ENCODE measurements at places on chromosomes 2 and 18.
A peak's percentile ranks its signal among the peaks of the same experiment; 100 is the strongest.

- DNase-seq = peak; percentile 17
These were observed at the start of gene BOK for GRCh38 chr2:241558532-241559322. TSS of gene BOK (plus strand) at chr2:241558745. CDS start at chr2:241559484, 739 bp downstream.

DNA sequence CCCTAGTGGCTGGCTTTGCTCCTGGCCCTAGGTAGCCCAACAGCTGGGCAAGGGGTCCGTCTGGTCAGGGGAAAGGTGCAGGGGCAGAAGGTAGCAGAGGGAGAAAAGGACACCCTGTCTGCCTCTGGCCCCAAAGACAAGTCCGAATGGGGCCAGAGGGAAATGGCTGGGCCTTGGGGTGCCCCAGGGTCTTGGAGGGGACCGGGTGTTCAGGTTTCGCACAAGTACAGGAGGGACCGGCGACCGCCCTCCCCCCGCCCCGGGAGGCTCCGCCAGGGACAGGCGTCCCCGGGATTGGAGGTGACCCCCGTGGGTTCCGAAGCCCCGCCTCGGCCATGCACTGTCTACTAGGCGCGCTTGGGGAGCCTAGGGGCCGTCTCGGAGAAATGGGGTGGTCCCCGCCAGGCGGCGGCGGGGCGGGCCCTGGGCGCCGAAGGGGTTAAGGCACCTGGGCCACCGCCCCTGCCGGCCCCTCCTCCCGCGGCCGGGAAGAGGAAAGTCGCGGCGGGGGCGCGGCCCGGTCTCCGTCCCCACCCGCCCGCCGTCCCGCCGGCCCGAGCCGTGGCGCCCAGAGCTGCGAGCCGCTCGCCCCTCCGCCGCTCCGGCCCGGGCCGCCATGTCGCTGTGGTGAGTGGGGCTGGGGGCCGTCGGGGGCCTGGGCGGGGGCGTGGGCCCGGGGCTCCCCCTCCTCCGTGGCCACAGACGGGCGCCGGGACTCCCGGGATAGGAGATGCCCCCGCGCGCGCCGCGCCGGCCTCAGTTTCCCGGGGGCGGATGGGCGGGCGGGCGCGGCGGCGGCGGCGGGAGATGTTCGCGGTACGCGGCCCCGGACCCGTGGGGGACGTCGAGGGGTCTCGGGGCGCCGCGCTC lies at the start of gene B3GNT7:
Gene B3GNT7 (plus strand): TSS at position 523 of the 870 bp plus-strand sequence. CDS start 94 bp downstream, at position 617.
- no peak for DNase-seq

- DNase-seq = no peak
These were observed 472.1 kb downstream of the CDH2 start for GRCh38 chr18:27704736-27705361.

GRCh38 chr2:99285526-99285925 lies 15.5 kb downstream of the LYG1 start:
- no peak for DNase-seq

DNA sequence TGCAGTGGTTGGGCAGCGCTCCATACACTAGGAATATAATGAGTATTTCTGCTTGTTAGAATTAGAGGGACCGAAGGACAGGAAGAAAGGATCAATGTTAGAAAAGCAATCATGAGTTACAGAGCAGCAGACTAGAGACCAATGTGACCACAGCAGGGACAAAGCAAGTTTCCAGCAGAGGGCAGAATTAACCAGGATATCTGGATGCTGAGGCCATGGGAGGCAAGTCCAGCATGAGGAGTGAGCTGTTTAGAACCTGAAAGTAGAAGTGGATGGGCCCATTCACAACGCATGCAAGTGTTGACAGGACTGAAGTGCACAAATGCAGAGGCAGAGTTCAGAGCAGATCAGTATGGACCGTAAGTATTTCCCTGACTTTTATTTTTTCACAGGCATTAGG lies 910.4 kb upstream of the GYPC start:
- DNase-seq = no peak

DNA sequence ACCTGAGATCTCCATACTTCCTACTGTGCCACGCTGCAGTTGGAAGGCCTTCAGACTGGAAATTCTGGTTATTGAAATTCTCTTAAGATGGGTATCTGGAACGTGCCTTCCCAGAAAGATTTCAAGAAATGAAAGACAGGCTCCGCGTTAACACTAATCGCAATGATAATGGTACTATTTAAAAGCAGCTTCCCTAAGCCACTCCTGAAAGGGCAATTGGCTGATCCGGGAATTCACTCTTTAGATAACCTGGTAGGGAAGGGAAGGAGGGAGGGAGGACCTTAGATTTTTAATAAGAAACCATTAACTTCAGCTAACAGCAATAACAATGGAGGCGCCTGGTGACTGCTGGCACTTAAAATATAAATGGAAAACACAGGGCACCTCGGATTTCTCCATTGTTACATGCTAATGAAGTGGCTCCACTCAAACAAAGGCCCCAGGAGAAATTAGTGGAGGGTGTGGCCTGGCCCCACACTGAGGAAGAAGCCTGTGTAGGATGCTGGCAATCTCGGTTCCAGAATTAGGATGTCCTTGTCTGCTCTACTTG lies 22.5 kb upstream of the MTA3 start:
- DNase-seq = no peak

GRCh38 chr2:62687636-62688035 lies 17.9 kb upstream of the EHBP1 start:
- DNase-seq = no peak

GRCh38 chr18:34297287-34297686 lies 72.6 kb upstream of the NOL4 start:
- no peak for DNase-seq

GRCh38 chr2:174802459-174802858 lies 38.2 kb upstream of the CHRNA1 start:
- DNase-seq = no peak

GRCh38 chr2:221570321-221570935 lies 1.7 kb downstream of the EPHA4 start:
- DNase-seq = no peak

DNA sequence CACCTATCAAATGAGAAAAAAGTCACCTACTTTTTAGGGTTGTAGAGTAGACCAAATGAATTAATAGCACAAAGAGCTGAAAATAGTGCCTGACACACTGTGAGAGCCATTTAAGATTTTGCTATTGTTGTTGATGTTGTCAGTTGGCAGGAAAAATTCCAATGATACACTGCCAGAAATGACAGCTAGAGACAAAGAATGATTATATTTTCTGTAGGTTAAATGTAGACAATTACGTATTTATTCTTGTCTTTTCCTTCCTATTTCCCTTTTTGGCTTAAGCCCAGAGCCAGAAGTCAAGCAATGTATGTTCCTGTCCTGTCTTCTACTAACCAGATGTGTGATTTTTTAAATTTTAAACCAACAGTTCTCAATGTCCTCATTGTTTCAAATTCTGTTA lies 17.2 kb downstream of the NRXN1 start:
- no peak for DNase-seq

GRCh38 chr2:18797133-18797845 lies 207.9 kb upstream of the NT5C1B start:
- no peak for DNase-seq

DNA sequence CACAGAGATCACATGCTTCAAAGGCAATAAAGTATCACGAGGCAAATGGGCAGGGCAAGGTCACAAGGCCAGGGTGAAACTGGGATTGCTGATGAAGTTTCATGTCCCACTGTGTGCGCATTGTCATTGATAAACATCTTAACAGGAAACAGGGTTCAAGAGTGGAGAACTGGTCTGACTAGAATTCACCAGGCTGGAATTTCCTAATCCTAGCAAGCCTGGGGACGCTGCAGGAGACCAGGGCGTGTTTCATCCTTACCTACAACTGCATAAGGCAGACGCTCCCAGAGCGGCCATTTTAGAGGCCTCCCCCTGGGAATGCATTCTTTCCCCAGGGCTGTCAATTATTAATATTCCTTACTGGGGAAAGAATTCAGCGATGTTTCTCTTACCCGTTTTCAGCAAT lies 33.2 kb downstream of the PTPN4 start:
- DNase-seq = no peak

DNA sequence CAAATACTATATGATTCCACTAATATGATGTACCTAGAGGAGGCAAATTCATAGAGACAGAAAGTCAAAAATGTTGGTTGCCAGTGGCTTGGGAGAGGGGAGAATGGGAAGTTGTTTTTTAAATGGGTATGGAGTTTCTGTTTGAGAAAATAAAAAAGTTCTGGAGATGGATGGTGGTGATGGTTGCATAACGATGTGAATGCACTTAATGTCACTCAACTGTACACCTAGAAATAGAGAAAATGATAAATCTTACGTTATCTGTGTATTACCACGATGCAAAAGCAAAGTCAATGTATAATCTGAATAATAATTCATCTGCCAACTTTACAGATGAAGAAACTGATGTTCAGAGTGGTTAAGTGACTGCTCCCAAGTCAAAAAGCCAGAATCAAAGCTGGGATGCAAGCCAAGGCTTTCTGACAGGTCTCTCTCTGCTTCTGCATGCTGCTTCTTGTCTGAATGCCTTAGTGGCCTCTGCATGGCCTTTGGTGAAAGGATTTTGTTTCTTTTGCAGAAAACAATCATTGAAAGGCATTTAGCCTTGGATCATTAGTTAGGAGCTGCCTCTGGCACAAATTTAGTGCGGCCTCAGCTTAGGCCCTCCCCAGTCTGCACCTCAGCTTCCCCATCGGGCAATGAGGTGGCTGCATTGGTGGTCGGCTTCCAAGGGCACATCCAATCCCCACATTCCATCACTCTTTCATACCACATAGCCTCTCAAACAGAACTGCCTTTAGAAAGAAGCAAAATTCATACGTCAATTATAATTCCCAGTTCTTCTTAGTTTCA lies 46.5 kb upstream of the MYCN start:
- no peak for DNase-seq

- DNase-seq = no peak
These were observed 59.8 kb upstream of the SLC8A1 start for GRCh38 chr2:40511661-40512213.

All from stimulated activated CD4-positive, alpha-beta T cell treated with anti-CD3 and anti-CD28 coated beads, Interleukin-12 subunit alpha, Interleukin-12 subunit beta, amount 100 ng/mL, for 4 hours (primary cell).